Left renal pelvis (tissue), 4 donors: ENCODE measurements at places on chromosomes 11 and 22. TPM values are rescaled to one million over a fixed set of nuclear protein-coding genes. Genes with fewer than 3 reads are reported as not detected.

The SLC37A2 gene
- 2.8 TPM for polyA plus RNA-seq

The MAML2 gene
- 33.5 TPM for polyA plus RNA-seq

The CARD18 gene
- polyA plus RNA-seq, result not detected

The RCOR2 gene
- 11.6 TPM for polyA plus RNA-seq

The ANGPTL5 gene
- polyA plus RNA-seq, result 0.06 TPM

The LRRC74B gene
- polyA plus RNA-seq, result 0.06 TPM
